Cortex of kidney (tissue), 1 donor: ENCODE measurements at places on chromosomes 13 and 19.

GRCh38 chr13:71021825-71022422 is 845.1 kb downstream of the DACH1 start:
- DNase-seq: no peak

- no peak for DNase-seq
These were observed 13.2 kb downstream of the EHD2 start for GRCh38 chr19:47726467-47726866.

- DNase-seq: no peak
These were observed 20.9 kb downstream of the C19orf44 start for GRCh38 chr19:16516923-16517610.

DNA sequence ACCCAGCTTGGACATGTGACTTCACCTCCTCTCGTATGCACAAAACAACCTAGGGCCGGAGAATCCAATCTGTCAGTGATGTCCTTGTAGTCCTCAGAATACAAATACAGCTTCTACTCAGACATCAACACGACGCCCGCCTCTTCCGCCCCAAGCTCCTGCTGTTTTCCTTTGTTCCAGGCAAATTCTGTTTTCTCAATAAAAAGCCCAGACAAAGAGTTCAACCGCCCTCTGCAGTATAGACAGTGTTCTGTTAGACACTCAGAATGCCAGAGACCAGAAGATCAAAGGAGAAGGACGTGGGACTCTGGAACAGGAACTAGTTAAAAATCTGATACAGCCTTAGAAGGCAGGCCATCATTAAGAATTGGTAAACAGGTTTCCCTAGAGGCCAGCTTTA is 42.0 kb upstream of the GGACT start:
- no peak for DNase-seq

DNA sequence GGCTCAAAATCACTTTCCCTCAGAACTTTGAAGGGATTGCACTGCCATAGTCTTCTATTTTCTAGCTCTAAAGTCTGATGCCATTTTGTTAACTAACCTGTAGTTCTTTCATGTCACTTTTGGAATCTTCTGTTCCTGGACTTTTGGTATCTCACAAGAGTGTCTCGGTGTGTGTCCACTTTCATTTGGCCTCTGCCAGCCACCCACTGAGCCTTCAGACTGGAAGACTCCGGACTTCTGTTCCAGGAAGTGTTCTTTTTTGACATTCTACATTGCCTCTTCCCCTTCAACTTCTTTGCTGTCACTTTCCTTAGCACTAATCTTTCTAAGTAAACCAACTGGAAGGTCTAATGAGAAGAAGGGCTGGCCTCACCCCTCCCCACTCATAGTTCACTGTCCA is 25.0 kb upstream of the LAMP1 start:
- DNase-seq: no peak

GRCh38 chr19:37907735-37908455 is 887 bp downstream of the SIPA1L3 start:
- no peak for DNase-seq

DNA sequence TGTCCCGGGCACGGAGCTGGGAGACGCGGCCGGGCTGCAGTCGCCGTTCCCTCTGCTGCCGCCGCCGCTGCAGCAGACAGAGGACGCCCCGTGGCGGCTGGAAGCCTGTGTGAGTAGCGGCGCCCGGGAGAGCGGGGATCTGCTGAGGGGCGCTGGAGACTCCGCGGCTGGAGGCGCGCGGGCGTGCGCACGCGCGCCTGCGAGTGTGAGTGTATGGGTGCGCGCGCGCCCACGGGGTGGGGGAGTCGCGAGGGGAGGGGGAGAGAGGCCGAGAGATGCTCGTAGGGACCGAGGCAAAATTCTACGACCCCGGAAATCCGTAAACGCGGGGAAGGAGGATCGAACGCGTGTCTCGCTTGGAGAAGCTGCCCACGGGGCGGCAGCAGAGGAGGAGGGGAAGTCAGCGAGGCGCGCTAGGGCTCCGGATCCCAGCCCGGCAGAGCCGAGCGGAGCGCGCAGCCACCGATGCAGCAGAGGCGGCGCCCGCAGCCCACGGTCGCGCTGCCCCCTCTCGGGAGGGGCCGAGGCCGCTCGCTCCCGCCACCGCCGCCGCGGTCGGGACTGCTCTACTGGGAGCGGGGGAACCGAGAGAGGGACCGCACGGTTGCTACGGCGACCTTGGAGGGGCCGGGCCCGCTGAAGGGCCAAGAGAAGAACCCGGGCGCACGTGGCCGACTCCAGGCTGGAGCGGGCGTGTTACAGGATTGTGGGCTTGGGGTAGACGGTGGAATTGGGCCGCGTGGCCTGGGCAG is at the start of gene ENOX1:
Gene ENOX1, minus strand, starts transcription at position 207 of the 752 bp plus-strand sequence.
- peak; percentile 32 for DNase-seq

GRCh38 chr13:110089815-110090214 is 217.1 kb downstream of the COL4A1 start:
- no peak for DNase-seq

- DNase-seq: no peak
These were observed 9.1 kb downstream of the SLITRK5 start for GRCh38 chr13:87680298-87680697.

DNA sequence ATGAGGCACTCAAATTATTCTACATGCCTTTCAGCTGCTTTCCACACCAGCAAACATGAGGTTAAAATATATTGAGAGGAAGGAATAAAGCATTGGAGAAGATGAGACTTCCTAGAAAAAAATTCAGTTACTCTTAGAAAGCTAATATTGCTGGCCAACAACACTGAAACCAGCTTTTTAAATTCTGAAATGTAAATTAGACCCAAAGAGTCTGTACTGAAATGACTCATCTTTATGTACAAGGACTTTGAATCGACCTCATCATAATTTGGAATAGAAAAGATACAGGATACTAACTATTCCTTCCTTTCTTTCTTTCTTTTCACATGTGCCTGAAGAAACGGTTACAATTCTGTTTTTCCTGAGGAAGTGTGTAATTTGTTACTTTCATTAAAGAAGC is 6.5 kb upstream of the HSPH1 start:
- DNase-seq: no peak

DNA sequence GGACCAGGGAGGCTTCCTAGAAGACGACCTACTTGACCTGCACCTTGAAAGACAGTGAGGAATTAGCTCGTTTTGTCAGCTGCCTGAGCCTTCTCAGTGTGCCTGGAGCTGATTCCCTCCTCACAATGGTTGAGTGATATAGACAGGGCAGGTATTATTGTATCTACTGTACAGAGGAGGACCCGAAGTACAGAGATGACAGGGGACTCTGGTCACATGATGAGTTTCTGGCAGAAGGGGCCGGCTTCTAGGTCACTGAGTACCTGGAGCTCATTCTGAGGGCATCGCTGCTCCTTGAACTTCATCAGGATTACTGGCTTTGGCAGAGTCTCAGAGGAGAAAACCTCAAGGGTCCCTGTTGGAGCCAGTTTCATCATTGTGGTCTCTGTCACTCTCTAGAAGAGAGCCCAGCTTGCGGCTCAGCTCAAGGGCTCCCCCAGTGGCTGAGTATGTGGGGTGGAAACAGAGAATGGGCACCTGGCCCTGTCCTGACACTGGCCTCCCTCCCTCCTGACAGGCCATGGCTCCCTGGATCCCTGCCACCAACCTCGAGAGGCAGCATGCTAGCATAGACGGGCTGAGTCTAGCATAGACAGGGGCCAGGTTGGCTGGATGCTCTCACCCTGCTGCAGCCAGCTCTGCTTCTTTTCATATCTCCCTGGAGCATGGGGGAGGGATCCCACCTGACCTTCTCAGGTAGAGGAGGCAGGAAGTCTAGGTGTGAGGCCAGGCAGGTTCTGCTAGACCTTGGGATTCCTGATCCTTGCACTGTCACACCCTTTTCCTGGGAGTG is 38.7 kb downstream of the NFIX start:
- no peak for DNase-seq

DNA sequence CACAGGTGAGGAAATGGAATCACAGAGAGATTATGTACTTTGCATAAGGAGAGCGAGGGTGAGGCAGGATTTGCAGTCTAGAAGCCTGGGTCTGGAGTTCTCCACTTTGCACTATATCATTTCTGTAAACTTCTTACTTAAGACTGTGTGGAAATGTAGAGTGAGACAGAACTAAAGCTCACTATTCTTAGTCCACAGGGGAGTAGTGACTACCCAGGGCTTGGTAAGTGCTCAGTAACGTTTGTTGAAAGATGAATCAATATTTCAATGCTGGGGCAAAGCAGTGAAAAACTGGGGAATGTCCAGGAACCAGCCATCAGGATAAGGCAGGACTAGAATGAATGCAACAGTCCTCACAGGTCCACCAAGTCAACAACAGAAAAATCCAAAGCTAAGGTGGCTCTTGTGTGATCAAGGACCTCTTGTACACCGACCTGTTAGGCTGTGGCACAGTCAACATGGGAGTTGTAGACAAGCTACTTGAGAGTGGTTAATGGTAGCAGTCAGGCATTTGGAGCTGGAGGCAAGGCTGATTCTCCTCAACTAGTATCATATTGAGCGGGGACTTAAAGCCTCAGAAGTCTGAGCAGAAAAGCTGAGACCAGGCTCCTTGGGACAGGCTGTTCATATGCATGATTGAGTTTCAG is 929 bp upstream of the TNFSF13B start:
- no peak for DNase-seq

GRCh38 chr13:40517486-40518480 is 148.7 kb downstream of the FOXO1 start:
- DNase-seq: no peak

- DNase-seq: no peak
These were observed 8.5 kb upstream of the UBE2L5 start for GRCh38 chr13:30413842-30414241.

GRCh38 chr13:110447058-110447511 is 114.4 kb downstream of the RAB20 start:
- no peak for DNase-seq

DNA sequence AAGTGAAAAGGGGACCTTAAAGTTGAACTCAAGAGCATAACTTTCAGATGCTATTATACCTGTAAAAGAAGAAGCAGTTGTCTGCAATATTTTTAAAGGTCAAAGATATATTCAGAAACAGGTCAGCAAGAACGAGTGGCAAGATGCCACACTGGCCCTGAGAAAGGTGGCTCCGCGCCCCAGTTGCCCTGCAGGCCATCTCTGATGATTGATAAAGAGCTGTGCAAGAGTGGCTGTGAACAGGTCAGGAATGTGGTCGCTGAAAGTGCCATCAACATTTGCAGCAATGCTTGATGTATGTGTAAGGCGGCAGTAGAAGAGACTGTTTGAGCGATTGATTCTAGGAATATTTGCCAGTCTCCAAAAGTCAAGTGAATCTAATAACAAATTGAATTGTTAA is 664.2 kb upstream of the SLC10A2 start:
- no peak for DNase-seq

GRCh38 chr19:30556230-30556711 is 184.1 kb downstream of the ZNF536 start:
- DNase-seq: no peak

DNA sequence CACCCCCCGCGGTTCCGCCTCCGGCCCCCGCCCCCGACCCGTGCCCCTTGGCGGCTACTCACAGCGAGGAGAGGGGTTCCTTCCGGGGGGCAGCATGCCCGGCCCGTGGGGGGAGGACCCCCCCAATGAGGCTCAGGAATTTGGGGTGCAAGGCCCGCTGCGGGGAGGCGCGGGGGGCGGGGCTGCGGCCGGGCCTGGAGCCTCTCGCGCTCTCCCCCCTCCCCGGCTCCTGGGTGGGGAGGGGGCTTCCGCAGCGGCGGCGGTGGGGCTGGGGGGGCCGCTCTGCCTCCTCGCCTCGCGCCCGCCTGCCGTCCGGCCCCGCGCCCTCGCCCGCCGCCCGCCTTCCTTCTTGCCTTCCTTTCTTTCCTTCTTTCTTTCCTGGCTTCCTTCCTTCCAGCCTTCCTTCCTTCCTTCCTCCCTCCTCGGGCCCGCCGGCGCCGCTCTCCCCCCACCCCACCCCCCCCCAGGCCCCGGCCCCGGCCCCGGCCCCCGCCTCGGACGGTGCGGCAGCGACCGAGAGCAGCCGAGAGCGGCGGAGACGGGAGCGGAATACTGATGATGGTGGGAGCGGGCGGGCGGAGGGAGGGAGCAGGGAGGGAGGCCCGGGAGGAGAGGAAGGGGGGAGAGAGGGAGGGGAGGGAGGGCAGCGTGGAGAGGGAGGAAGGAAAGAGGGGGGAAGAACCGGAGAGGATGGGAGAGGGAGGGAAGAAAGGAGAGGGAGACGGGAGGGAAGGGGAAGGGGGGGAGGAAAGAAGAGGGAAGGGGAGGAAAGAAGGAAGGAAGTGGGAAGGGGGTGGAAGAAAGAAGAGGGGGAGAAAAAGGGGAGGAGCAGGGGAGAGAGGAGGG is at the start of gene LRRC4B:
Gene LRRC4B, minus strand, starts transcription at position 554 of the 846 bp plus-strand sequence. CDS start 19,597 bp downstream, outside the sequence.
- DNase-seq: no peak

- no peak for DNase-seq
These were observed 1.4 kb downstream of the EPN1 start for GRCh38 chr19:55676383-55676782.

DNA sequence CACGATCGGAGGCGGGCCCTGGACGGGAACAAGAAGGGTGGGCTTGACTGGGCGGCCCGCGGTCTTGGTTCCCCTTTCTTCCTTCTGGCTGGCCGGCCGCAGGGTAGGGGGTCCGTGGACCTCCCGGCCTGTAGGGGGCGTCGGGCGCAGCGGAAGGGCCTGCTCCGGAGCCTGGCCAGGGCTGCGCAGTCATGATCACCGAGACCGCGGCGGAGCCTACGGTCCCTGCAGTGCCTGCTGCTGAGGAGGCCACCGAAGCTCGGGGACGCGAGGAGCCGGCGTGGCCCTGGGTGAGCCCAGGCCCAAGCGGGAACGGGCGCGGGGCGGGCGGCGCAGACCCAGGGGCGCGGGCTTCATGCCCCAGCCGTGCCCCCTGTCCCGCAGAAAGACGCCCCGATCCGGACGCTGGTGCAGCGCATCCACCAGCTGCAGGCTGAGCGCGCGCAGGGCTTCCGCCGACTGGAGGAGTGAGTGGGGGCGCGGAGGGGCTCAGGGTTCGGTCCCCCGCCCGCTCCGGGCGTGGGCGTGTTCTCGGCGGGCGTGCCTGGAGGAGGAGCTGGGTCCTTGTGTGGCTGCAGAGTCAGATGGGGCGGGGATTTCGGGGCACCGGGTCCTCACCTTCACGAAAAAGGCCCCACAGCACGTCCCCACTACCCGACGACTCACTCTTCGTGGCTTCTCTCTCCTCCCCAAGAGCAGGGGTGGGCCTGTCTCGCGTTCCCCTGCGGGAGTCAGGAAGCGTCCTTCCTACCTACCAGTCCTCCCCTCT is at the start of gene REX1BD:
Gene REX1BD, plus strand, starts transcription at position 188 of the 769 bp plus-strand sequence. Its CDS starts 4 bp downstream, at position 192.
- no peak for DNase-seq

DNA sequence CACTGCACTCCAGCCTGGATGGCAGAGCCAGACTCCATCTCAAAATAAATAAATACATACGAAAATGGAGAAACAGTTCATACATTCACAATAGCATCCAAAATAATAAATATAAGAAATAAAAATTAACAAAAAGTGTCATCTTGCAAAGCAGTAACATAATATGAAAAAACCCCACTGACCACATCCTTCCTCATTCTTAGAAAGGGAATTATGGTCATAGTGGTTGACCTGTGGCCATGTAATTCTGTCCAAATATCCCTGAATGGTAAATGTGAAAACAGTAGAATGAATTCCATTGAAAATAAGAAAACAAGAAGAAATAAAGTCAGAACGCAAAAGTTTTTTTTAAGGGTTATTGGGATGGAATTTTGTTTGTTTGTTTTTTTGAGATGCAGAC is 7.0 kb upstream of the CDC42EP5 start:
- no peak for DNase-seq

- no peak for DNase-seq
These were observed 23.3 kb upstream of the RNF113B start for GRCh38 chr13:98200211-98200878.

- no peak for DNase-seq
These were observed 378.5 kb downstream of the MYO16 start for GRCh38 chr13:109007946-109008345.
